ENCODE measurements at places on chromosomes 6 and 20. TPM values are rescaled to one million over a fixed set of nuclear protein-coding genes. Genes with fewer than 3 reads are reported as not detected.

Gene MOXD1
- total RNA-seq, result 0.28 TPM

Gene RBPJL
- total RNA-seq, result 0.23 TPM

Gene PTCHD4
- 0.18 TPM for total RNA-seq

Gene PRSS16
- total RNA-seq, result 0.08 TPM

- no peak for DNase-seq
Observed at GRCh38 chr6:146578054-146578453, 20.7 kb upstream of the ADGB start.

GRCh38 chr20:33273117-33273851 lies 9.7 kb upstream of the BPIFB1 start:
- no peak for DNase-seq

Measured in left lobe of liver (tissue), 2 donors.